ENCODE measurements at places on chromosomes 1 and 21.

GRCh38 chr1:102435483-102435882, 438.8 kb upstream of the OLFM3 start:
- DNase-seq, result no peak

DNA sequence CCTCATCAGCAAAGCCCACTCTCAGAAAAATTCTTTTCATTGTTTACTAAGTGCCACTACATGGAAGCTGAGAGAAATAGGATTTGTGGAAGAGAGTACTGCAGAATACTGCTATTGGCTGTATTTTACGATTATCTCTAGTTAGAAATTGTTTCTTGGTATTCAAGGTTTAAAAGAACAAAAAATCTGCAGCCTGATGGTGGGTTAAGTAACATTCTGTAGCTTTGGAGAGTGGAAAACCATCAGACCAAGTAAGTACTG, 27.3 kb downstream of the PTTG1IP start:
- no peak for DNase-seq

- DNase-seq, result no peak
These were observed 36.0 kb upstream of the COL6A2 start for GRCh38 chr21:46061950-46062349.

DNA sequence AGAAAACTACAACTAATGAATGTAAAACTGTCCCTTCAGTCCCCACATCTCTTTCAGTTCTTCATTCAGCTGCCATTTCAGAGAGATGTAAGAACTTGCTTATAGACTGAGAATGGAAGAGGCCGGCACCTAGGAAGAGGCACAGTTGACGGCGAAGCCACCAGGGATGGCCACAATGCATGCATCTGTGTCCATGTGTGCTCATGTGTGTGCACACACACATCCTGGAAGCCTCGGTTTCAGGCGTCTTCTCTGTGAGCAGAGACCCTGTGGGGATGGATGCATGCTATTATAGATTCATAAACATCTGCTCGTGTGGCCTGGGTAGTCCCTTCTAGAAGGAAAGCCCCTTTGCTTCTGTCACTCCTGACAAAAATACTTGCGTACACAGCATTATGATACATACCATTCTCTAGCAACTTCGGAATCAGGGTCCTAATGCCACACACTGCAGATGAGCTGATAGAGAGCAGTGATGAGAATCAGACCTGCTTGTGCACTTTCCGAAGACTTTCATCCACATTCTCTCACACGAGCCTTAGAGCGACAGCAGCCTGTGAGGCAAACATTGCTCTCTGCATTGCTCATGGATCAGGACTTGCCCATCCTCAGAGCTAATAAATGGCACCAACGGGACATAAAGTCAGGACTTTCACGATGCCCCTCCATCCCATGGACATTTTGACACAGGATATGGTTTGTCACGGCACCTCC, 12.4 kb upstream of the GPR61 start:
- DNase-seq, result no peak

GRCh38 chr1:207918011-207918410, 7.1 kb upstream of the CD34 start:
- DNase-seq, result no peak

GRCh38 chr21:29376556-29376955, 77.8 kb downstream of the BACH1 start:
- DNase-seq, result peak; percentile 40

GRCh38 chr1:25799935-25800702, at the start of gene SELENON:
SELENON (plus strand) TSS chr1:25800193; CDS start chr1:25800231, 38 bp downstream.
- no peak for DNase-seq

DNA sequence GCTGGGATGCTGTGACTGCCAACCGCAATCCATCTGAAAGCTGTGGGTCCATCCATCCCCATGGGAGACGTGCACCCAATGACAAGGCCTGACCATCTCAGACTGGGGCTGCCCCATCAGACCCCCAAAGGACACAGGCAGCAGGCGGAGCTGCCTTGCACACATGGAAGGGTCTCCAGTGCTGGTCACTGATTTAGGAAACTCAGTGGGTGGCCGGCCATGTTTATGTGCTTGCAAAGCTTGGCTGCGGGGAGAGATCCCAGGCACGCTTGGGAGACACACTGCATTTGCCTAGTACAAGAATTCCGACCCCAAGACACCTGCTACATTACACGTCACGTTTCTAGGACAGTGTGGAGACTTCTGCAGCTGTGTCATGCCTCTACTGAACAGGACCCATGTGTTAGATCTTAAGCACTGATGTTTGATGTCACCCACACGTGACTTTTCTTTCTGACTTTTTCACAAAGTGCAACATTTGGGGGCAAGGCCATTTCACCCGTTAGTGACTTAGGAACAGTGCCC, 181.4 kb downstream of the CLIC6 start:
- no peak for DNase-seq

GRCh38 chr1:37469386-37469785, 5.0 kb upstream of the ZC3H12A start:
- DNase-seq, result no peak

DNA sequence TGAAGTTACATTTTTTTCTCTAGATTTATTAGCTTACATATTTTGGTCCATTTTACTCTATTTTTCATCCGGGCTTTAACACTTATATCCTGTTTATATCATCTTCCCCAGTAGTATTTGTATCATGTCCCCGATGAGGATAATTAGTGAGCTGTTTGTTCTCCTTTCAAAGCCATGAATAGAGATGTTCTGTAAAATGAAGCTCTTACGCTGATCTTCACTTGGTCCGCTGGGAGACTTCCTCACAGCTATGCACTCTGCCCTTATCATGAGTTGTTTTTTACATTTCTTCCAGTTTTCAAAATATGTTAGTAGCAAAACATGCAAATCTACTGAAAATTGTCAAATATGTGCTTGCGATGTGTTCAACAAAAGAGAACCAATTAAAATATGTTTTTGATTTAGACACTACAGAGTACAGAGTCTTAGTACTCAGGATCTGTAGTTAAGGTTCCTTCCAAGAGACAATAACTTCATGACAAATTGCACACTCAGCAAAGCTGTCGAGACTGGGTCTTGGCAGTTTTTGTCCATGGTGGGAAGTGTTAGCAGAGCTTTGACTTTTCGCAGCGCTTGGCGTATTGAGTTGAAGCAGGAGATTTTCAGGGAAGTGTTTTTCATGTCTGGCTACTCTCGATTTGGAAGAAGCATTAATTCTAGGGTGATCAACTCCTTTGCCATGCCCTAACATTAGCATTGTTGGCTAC, 292.0 kb upstream of the ADAMTS5 start:
- DNase-seq, result no peak

Data from memory B cell (primary cell).